Breast epithelium (tissue), 4 donors: ENCODE measurements at places on chromosomes 1 and 21. TPM values are rescaled to one million over a fixed set of nuclear protein-coding genes. Genes with fewer than 3 reads are reported as not detected.

The C8A gene
- not detected for total RNA-seq

The MATN1 gene
- total RNA-seq = not detected

GRCh38 chr1:66327588-66327987 is 206.4 kb upstream of the SGIP1 start:
- DNase-seq = no peak
- no peak overlapping the region for H3K4me3 ChIP-seq
- H3K36me3 ChIP-seq = no peaks in the 10 kb centered on the region
- H3K4me1 ChIP-seq = no peaks in the 10 kb centered on the region
- H3K27me3 ChIP-seq = no peaks in the 10 kb centered on the region

DNA sequence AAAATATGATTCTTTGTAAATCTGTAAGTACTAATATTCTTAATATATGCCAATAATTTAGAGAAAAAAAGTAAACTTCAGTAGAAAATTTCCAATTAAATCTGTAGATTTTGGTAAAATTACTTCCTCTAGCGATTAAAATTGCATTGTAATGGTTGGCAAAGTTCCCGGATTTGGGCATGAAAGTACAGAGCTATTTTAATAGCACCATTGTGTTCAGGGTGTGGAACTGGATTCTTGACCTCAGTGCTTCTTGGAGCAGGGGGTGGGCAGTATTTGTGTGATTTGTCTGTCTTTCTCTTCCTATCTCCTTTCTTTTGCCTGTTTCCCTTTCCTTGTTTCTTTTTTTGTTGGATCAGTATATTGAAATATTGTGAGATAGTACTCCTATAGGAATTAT is 72.1 kb downstream of the DNM3 start:
- H3K27ac ChIP-seq = no peak overlapping the region
- no peaks in the 10 kb centered on the region for H3K4me1 ChIP-seq
- H3K36me3 ChIP-seq = no peaks in the 10 kb centered on the region
- no peak for DNase-seq
- no peak overlapping the region for H3K4me3 ChIP-seq

- H3K4me1 ChIP-seq = no peaks in the 10 kb centered on the region
- H3K4me3 ChIP-seq = no peak within 1 kb of the TSS
- H3K27me3 ChIP-seq = no peaks in the 10 kb centered on the region
- no peaks in the 10 kb centered on the region for H3K36me3 ChIP-seq
- H3K27ac ChIP-seq = no peak within 1 kb of the TSS
- DNase-seq = no peak
Observed at GRCh38 chr1:192158181-192158580, at the start of gene RGS18. Gene RGS18, plus strand, starts transcription at chr1:192158462. Its CDS starts 176 bp downstream, at chr1:192158638.

GRCh38 chr1:232386294-232386693 is 243.6 kb downstream of the SIPA1L2 start:
- H3K27me3 ChIP-seq = no peaks in the 10 kb centered on the region
- DNase-seq = no peak
- no peaks in the 10 kb centered on the region for H3K36me3 ChIP-seq
